ENCODE measurements at places on chromosomes 4 and X.

DNA sequence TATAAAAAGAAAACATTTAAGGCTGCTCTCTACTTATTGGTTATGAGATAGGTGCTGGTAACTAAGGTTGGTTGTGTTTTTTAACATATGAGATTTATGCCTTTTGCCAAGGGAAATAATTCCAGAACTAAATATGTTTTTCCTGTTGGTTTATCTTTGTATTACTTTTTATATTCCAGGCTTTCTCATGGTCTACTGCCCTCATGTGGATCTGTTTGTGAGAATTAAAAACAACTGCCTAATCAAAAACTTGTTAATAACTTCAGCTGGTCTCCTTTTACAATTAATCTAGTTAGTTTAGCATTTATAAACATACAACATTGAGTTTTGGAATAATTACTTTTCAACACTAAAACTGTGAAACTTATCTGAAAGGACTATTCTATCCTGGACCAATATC lies 1208.3 kb downstream of the ADGRL3 start:
- DNase-seq = no peak

- DNase-seq = peak; percentile 53
These were observed 16.2 kb downstream of the DGKQ start for GRCh38 chr4:957231-957580.

DNA sequence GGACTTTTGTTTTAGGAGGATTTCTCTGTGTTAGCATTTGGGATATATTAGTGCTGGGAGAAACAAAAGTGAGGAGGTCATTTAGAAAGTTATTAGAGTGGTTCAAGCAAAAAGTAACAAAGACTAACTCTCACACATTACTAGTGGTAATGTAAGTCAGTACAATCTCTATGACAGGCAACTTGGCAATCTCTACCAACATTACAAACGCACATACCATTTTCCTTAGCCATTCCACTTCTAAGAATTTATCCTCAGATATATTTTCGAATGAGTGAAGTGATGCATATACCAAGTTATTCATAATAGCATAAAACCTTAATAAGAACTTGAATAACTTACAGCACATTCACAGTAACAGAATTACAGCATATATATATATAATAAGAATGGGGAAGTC lies 146.2 kb downstream of the PRSS12 start:
- no peak for DNase-seq

- DNase-seq = peak; percentile 80
These were observed 33.9 kb downstream of the CPLX1 start for GRCh38 chr4:791898-792625.

- DNase-seq = no peak
These were observed 360.5 kb upstream of the SLC7A11 start for GRCh38 chr4:138602664-138603063.

DNA sequence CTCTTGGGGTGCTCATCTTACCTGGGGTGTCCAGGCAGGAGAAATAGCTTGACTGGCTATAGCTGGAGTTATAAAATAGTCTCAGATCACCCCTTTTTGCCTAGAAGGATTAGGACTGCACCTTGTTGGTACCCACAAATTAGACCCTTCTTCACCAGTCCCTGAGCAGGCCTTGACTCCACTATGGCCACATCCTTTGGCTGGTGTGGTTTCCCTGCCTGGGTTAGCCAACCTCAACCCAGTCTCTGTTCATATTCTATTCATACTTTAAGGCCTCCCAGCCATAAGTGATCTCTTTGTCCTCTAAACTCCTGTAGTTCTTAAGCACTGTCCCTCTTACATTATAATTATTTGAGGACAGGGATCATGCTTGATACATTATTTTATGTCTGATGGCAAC lies 69.4 kb downstream of the ARX start:
- no peak for DNase-seq

DNA sequence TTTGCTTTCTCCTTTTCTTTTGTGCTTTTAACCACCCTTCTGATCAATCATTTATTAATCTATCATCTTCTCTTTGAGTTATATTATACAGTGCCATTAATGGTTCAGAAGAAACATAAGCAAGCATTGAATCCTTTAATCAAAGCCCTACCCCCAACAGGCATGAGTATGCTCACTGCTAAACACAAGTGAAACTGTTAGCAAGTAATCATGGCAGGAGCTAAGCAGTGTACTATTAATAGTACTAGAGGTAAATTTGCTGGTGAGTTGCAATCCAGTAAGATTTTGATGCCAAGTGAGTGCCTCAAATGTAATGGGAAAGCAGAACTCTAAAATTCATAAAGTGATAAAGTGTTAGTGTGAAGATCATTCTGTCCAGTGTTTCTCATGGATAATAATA lies 57.2 kb downstream of the FNIP2 start:
- no peak for DNase-seq

- DNase-seq = no peak
These were observed 42.3 kb downstream of the SHOX start for GRCh38 chrX:672931-673330.

GRCh38 chr4:26784207-26784865 lies 76.3 kb upstream of the STIM2 start:
- no peak for DNase-seq

- DNase-seq = no peak
These were observed 99.8 kb upstream of the TSPAN5 start for GRCh38 chr4:98758182-98758581.

GRCh38 chrX:3252744-3253143 lies 93.7 kb downstream of the MXRA5 start:
- no peak for DNase-seq

- DNase-seq = no peak
These were observed 14.4 kb upstream of the CXCL8 start for GRCh38 chr4:73725985-73726384.

DNA sequence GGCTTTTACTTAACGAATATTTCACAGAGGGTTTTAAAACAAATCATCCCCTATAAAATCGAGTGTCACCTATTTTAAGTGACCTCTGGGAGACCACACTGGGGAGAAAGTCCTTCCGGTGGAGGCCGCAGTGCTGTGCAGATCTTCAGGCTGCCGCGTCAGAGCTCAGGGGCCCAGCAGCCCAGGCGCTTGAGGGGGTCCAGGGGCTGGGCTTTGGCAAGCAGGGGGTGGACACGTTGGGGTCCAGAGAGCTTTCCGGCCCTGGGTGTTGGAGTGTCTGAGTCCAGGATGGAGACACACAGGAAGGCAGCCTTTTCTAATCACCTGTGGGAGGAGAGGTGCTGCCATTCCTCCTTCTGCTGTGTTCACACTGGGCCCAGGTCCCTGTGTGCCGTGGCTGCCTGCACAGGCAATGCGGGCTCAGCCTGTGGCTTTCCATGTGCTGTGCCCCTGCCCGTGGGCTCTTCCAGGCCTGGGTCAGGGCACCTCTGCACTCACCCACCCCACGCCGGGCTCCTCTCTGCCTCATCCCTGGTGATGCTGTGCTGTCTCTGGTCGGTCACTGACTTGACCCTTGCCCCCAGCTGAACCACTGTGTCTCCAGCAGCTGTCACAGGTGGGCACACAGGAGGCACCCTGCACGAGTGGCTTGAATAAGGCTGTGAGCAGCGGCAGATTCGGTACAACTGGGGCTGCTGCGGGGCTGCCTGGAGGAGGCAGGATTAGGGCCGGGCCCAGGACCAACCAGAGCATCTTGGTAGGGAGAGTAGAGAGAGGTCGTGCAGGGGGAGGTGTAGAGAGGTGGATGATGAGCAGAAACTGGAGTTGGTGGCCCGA lies 10.0 kb downstream of the HTRA3 start:
- peak; percentile 79 for DNase-seq

DNA sequence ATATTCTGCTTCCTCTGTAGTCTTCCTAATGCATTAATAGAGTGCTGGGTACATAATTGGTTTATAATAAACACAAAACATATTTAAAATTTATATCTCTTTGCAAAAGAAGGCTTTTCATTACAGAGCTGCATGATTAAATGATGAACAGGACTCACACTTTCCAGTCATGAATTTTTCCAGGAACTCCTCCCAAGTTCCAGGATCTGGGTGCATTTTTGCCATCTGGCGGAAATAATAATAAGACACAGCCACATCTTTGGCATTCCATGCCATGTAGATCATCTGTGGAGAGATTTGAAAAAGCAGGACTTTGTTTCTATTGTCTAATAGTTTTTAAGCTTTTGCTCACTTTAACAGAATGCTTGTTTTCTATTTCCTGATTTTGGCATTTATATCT lies 40.2 kb upstream of the SULT1B1 start:
- no peak for DNase-seq

GRCh38 chr4:88746206-88746605 lies 48.6 kb upstream of the NAP1L5 start:
- no peak for DNase-seq

DNA sequence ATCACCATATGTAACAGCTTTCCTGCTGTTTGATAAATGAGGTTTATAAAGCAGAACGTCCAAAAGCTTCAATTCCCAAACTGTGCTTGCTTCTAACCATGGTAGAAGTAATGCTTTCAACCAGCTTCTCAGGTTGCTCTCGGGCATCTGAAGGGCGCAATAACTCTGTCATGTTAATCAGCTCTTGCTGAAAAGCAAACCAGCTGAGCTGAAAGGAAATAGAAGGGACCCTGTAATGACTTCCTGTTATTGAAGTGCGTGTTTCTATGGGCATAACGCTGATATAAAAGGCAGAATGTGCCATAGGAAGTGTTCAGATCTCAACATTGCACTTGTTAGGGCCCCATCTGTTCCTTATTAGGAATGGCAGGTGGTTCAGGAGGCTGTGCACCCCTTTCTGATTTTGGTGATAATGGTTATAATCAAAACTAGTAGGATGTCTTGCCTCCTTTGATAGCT lies 21.2 kb downstream of the HERC3 start:
- DNase-seq = no peak

- no peak for DNase-seq
These were observed 627.0 kb upstream of the ATOH1 start for GRCh38 chr4:93201471-93202096.

DNA sequence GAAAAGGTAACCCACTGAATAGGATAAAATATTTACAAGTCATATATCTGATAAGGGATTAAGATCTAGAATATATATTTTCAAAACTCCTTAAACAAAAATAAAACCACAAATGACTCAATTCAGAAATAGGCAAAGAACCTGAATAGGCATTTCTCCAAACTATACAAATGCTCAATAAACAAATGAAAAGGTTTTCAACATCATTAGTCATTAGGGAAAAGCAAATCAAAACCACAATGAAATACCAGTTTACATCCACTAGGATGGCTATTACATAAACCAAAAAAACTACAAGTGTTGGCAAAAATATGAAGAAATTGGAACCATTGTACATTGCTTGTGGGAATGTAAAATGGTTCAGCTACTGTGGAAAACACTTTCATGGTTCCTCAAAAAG lies 167.0 kb upstream of the GALNT7 start:
- no peak for DNase-seq

- DNase-seq = no peak
These were observed 19.7 kb upstream of the RTL9 start for GRCh38 chrX:110338935-110339334.

- DNase-seq = peak; percentile 68
These were observed 13.5 kb downstream of the MSANTD1 start for GRCh38 chr4:3262208-3263052.

DNA sequence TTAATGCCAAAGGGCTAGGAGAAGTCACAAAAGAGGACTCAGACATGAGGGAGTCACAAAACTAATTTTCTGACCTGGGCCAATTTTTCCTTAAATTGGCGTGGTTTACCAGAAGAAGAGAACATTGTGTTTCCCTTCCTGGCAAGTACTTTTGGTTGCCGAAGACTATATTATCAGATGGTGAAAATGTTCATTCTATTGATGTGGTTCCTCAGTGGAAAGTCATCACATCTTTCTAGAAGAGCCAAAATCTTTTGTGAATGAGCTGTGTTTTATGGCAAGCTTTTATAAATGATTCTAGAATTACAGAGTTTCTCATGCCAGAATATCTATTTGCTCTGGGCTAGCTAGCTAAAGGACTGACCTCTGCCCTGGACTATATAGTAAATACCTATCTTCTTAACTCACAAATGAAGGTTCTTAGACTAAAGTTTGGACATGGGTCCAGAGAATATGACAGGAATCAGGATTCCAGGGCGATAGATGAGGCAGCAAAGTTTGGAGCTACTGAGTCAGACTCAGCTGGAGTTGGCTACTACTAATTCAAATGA lies 288.9 kb downstream of the IL1RAPL2 start:
- no peak for DNase-seq

DNA sequence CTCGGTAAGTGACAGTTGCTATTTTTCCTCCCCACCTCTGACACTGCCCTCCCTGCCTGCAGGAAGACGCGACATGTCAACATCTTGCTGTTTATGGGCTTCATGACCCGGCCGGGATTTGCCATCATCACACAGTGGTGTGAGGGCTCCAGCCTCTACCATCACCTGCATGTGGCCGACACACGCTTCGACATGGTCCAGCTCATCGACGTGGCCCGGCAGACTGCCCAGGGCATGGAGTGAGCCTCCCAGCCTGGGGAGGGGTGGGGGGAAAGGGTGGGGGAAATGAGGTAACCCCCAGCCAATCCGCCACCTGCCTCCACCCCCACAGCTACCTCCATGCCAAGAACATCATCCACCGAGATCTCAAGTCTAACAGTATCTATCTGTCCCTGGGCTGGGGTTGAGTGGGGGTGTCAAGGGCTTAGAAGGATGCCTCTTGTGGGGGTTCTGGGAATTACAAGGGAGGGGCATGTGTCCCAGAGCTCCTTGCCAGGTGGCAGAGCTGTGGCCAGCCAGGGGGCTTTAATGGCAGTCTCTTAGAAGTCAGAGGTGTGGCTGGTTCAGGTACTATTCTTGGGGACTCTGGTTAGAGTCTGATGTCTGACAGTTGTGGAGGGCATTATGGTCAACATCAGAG lies 7.8 kb downstream of the ARAF start:
- no peak for DNase-seq

- no peak for DNase-seq
These were observed 268.7 kb downstream of the SLC39A8 start for GRCh38 chr4:102076622-102077021.

DNA sequence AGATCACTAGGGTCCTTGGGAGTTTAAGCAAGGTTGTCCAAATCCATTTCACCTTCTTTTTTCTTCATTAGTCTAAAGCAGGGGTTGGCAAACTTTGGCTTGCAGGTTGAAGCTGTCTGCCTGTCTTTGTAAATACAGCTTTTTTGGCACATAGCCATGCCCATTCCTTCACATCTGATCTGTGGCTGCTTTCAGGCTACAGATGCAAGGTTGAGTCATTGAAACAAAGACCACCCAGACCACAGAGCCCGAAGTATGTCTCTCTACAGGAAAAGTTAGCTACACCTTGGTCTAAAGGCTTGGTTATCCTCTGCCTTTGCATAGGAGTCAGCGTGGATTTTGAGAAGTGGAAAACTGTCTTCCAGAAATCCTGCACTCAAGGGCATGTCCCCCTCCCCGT lies 238.1 kb upstream of the STS start:
- no peak for DNase-seq

DNA sequence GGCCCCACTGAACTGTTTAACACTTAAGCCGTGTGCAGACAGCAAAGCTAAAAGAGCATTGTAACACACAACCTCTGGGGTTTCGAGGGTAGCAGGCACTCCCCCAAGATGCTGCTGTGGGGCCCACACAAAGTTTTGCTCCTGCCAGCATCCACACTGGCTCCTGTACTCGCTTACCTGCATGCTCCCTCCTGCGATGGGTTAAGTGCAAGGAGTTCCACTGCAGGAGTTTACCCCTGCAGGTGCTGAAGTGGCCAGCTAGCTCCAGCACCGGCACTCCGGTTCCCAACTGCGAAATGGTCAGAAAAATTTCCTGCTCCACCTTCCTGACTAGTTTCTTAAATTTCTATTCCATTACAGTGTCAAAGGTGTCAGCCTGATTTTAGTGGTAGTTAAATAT lies 443.5 kb downstream of the PCDH10 start:
- no peak for DNase-seq

All from posterior vena cava (tissue), 2 donors.